ENCODE measurements at places on chromosomes 1 and 21.

DNA sequence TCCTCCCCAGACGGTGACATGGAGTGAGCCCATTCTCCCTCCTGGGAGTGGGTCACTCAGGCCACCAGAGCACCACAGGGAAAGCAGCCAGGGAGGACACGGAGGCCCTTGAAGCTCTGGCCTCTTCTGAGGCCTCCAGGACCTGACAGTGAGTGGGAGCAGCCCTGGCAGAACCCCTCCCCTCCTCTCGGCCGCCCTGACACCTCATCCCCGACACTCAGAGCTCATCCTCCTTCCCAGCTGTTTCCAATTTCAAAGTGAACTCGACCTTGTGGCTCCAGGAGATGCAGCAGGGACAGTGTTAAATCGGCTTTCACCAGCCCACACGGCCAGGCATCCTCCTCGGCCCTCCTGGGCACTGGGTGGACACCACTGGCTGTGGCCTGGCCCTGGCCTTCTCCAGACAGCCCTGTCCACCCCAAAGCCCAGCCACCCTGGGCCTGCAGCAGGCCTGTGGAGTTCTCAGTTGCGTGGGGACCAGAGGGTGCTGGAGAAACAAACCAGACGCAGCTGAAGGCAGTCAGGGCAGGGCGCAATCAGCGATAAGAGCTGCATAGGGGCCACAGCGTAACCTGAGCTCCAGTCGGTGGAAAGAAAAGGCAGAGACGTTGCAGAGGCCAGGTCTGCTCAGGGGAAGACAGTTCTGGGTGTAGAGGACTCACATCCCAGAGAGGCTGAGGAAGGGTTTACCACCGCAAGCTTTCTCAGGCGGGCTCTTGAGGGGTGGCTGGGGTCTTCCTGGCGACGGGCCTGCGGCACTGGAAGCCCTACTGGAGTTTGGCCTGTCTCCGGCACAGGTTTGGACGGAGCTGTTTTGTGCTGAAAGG is 27.1 kb downstream of the FTCD start:
- peak; percentile 39 for DNase-seq

- no peak for DNase-seq
These were observed 34.5 kb downstream of the CTNNBIP1 start for GRCh38 chr1:9875636-9876000.

DNA sequence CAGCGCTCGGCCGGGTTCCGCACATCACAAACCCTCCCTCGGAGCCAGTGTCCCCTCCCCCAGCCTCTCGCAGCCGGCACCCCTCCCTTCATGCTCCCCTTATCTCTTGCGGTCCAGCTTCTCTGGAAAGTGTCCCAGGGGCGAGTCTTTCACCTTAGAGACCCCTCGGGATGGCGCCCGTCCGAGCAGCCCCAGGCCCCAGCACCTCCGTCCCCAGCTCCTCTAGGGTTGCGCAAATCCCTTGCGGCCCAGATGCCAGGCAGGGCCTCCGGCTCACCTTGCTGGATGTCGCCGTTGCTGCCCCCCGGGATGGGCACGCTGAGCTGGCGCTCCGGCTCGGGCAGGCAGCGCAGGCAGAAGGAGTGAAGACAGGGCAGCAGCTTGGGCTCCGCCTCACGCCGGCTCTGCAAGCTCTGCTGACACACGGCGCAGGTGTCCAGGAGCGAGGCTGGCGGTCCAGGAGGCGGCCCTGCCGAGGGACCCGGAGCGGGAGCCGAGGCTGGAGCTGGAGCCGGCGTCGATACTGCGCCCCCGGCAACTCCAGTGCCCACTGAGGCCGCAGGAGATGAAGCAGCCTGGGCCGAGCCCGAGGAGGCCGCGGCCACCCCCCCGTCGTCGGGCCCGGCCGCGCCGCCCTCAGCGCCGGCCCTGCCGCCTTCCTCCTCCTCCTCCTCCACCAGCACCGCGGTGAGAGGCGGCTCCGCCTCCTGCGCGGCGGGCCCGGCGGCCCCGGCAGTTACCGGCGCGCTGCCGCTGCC is 550 bp downstream of the TRIM33 start:
- DNase-seq = no peak

- DNase-seq = no peak
These were observed 32.3 kb upstream of the RASAL2 start for GRCh38 chr1:178061620-178062019.

DNA sequence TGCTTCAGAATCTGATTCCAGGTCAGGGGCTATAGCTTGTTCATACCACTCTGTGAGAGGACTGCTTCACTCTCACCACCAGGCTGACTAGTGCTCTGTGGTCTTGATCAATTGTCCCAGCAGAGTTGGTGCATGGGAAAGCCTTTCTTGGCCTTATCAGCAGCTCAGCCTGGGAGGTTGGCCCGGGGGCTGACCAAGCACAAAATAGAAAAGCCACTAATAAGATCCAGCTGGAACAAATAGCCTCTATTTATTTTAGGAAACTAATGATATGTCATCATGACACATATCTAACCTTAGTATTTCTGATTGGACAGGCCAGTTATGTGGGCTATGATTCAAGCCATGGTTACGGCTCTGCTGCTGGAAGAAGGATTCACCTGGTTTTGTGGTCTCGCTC is 134.2 kb downstream of the GDAP2 start:
- DNase-seq = peak; percentile 82

DNA sequence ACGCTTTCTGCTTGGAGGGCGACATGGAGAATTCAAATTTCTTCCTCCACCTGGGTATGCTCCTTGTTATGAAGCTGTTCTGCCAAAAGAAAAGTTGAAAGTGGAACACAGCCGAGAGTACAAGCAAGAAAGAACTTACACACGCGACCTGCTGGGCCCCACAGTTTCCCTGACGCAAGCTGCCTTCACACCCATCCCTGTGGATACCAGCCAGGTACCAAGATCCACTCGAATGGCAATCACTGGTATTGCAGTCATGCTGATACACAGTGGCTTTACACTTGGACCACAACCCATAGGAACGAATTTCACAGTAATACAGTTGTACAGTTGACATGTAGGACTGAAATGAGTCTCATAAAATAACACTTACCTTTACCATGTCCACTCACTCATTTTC is 387.4 kb downstream of the ZP4 start:
- no peak for DNase-seq

DNA sequence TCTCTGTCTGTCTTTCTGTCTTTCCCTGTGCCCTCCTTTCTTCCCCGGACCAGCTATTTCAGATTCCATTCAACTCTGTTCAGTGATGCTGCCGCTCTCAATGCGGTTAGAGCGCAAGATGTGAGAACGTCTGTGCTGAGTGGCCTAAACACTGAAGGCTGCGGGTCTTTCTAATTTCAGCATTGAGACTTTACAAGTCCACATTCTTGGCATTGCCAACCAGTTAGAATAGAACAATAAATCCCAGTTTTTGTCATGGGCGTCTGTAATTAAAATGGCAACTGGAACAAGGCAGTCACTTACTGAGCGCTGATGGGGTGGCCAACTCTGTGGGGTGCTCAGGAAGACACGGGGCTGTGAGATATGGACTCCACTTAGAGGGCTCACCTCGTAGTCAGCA is 112.8 kb downstream of the DHRS3 start:
- no peak for DNase-seq

Data from fibroblast of gingiva (primary cell).